ENCODE measurements at places on chromosomes 3 and 15.

DNA sequence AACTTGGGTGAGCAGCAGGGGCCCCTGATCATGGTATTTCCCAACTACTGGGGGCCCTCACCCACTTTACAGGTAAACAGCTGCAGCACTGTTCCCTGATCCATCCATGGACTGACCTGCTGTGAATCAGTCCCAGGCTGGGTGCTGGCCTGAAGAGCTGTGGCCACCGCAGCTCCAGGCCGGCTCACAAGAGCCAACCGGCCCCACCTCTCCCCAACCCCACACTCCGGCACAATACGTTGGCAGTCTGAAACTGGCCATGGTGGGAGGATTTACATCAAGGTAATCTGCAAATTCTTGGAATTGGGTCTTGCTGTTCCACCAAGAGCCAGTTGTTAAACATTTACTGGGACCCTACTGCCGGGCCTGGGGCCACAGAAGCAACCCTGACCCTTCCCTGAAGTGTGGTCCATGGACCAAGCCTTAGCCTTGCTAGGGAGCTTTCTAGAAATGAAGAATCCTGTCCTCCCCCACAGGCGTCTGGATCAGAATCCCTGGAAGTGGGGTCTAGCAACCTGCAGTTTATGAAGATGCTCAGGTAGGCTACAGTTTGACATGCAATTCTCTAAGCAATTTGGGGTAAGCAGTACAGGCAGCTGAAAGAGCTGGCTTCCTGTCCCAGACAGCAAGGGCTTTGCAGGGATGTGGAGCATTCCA is 3.7 kb downstream of the SLC6A20 start:
- DNase-seq, result no peak

DNA sequence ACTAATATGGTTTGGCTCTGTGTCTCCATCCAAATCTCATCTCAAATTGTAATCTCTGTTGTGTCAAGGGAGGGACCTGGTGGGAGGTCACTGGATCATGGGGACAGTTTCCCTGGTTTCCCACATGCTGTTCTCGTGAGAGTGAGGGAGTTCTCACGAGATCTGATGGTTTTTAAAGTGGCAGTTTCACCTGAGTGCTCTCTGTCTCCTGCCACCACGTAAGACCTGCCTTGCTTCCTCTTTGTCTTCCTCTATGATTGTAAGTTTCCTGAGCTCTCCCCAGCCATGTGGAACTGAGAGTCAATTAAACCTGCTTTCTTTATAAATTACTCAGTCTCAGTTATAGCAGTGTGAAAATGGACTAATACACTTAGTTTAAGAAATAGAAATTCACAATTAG is 228.9 kb downstream of the CD47 start:
- no peak for DNase-seq

GRCh38 chr3:178673529-178673928 is 137.3 kb downstream of the KCNMB2 start:
- DNase-seq, result no peak

- no peak for DNase-seq
Observed at GRCh38 chr3:122268257-122269024, 56.6 kb upstream of the CSTA start.

GRCh38 chr15:31293655-31294054 is 33.0 kb upstream of the KLF13 start:
- no peak for DNase-seq

DNA sequence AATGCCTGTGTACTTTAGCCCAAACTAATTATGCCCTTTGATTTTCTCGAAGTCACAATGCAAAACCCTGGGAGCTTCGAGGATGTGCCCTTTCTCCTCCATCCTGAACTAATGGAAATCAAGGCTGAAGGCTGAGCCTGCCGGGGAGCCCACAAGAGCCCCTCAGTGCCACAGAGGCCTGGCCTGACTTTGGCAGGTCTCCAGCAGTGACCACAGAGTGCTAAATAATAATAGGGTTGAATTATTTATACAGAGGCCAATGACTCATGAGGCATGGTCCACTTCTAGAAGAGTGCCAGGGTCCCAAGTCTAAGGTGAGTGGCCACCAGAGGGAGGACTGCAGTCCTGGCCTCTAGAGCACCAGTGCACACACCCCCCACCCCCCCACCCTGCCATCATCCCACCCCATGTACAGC is 19.1 kb upstream of the GLCE start:
- no peak for DNase-seq

GRCh38 chr3:188706176-188706575 is 465.6 kb upstream of the TPRG1 start:
- DNase-seq, result no peak

DNA sequence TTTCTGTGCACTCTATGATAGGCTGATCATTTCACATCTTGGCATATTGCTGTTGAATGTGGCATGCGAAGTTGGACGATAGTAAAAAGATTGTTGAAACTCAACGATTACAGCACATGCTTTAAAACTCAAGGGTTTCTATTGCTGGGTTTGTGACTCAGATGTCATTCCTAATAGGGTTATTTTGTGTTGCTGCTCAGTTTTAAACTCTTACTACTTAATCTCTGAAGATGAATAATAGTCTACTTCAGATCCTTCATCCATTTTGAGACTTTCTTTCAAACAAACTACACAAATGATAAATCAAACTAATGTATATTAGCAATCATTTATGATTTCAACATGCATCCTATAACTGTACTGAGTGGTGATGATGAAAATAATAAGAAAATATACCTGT is 71.3 kb upstream of the MBNL1 start:
- DNase-seq, result no peak

DNA sequence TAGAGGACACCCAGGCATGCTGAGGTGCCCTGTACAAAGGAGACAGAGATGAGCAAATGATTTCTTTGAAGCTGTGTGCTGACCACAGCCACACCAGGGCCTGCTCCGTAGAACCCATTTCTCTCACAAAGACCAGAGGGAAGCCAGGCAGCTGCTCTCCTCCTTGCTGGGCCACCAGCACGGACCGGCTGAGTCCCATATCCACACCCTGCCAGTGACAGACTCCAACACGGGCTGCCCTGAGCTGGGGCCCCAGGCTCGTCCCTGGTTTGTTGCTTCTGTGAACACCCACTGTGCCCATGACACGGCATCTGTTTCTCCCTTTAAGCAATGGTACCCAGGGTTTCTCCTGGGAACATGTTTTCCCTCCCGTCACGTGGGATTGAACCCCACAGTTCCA is 284.5 kb downstream of the ADAMTS17 start:
- DNase-seq, result no peak

DNA sequence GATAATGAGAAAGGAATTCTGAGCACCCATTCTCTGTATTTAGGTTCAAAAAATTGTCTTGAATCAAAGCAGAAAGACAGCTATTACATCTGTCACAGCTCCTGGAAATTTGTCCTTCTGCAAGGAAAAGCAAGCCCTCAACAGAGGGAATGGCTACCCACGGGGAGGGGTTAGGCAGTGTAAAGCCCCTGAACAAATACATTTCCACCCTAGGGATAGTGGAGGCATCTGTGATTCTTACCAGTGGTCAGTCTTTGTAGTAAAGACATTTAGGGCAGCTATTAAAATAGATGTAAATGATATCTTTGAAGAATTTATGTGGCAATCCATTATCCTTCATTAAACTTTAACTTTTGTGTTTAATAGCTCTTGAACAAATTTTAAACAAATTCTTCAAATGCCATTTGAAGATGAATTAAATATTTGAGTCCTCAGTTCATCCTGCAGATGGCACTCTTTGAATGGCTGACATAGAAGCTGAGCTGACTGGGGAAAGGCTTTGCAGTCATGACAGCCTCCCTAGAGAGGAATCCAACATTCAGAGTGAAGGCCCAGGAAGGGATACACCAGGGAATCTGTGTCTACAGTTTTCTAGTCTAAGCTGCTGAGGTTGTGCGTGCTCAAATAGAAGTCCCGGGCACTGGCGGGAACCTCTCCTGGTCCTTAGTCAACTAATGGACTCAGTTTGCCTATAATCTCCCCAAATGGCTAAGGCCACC is 359.7 kb upstream of the ROPN1 start:
- no peak for DNase-seq

DNA sequence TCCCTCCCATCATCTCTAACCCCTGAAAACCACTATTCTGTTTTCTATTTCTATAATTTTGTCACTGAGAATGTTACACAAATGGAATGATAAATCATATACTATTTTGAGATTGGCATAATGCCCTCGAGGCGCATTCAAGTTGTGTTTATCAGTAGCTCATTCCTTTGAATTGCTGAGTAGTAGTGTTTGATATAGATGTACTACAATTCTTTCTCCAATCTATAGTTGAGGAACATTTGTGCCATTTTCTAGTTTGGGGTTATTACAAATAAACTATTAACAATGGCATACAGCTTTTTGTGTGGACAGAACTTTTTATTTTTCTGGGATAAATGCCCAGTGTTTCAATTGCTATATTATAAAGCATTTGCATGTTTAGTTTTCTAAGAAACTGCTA is 86.0 kb downstream of the CCR1 start:
- DNase-seq, result no peak

GRCh38 chr3:64327100-64327804 is 102.0 kb upstream of the PRICKLE2 start:
- DNase-seq, result no peak

DNA sequence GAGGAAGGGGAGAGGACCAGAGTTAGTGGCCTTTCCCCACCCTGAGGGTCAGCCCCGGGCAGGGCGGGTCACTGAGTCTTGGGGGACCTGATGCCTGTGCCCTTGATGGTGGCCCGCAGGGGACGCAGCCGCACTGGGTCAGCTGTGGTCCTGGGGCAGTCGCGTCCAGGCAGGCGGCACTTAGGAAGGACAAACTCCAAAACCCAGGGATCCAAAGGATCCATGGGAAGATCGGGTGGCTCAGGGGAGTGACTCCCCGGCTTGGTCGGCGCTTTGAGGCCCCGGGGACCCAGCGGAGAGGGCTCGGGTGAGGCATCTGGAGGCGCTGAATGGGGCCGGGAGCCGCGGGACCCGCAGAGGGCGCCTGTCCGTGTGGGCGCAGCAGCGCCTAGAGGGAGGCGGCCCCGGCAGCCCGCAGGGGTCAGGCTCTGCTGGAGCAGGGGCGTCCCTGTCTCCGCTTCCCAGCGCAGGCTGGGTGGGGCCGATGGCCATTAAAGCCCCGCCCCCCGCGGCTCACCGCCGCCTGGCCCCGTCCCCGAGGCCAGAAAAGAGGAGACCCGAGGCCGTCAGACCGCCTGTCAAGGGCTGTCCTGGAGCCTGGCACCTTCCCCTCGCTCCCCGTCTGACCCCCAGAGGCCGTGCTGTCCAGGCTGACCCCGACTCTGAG is 17.5 kb downstream of the CIDEC start:
- DNase-seq, result no peak

- no peak for DNase-seq
Observed at GRCh38 chr15:90105521-90105920, 3.3 kb upstream of the IDH2 start.

GRCh38 chr3:49654955-49655556 is 19.1 kb upstream of the APEH start:
- no peak for DNase-seq

DNA sequence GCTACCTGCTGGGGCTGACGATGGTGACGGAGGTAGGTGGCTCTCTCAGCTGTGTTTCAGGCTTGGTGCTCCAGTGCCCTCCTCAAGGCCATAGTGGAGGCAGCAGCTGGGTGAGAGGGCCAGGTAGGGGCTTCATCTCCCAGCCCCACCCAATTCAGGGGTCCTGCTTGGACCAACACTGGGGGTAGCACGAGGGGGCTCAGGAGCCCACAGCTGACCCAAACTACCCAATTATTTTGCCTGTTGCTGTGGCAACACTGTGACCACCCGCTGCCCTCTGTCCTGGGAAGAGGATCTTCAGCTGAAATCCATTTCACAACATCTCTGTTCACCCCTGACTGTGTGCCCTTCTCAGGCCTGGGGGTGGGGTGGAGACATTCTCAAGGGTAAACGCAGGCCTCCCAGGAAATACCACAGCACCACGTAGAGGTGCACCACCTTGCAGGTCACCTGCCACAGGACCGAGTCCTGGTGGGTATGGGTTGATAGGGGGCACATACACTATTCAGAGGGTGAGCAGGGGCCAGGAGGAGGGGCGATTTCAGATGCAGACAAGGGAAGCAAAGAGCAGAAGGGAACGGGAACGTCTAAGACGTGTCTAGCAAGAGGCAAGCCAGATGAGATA is 62.7 kb downstream of the GRIP2 start:
- DNase-seq, result no peak

- DNase-seq, result no peak
Observed at GRCh38 chr3:47495111-47495510, 18.4 kb downstream of the ELP6 start.

DNA sequence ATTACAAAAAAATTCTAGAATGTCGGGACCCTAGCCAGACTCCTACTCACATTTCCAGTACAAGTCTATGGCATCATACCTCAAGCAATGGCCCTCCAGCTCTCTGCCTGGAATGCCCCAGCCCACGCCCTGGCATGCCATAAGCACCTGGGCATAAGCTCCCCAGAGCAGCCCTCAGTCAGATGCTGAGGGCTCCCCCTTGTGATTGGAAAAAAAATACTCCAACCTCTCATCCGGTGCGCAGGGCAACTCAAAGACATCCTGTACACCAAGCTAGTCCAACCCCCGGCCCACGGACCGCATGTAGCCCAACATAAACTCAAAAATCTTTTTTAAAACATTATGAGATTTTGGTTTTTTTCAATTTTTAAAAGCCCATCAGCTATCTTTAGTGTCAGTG is 115.4 kb downstream of the NEK10 start:
- DNase-seq, result no peak

- no peak for DNase-seq
Observed at GRCh38 chr15:77599357-77599756, 33.4 kb downstream of the LINGO1 start.

- no peak for DNase-seq
Observed at GRCh38 chr3:152922554-152922953, 87.6 kb downstream of the P2RY1 start.

- DNase-seq, result no peak
Observed at GRCh38 chr15:87209891-87210689, 1046.4 kb downstream of the NTRK3 start.

GRCh38 chr3:172577987-172578570 is 54.8 kb upstream of the TNFSF10 start:
- no peak for DNase-seq

DNA sequence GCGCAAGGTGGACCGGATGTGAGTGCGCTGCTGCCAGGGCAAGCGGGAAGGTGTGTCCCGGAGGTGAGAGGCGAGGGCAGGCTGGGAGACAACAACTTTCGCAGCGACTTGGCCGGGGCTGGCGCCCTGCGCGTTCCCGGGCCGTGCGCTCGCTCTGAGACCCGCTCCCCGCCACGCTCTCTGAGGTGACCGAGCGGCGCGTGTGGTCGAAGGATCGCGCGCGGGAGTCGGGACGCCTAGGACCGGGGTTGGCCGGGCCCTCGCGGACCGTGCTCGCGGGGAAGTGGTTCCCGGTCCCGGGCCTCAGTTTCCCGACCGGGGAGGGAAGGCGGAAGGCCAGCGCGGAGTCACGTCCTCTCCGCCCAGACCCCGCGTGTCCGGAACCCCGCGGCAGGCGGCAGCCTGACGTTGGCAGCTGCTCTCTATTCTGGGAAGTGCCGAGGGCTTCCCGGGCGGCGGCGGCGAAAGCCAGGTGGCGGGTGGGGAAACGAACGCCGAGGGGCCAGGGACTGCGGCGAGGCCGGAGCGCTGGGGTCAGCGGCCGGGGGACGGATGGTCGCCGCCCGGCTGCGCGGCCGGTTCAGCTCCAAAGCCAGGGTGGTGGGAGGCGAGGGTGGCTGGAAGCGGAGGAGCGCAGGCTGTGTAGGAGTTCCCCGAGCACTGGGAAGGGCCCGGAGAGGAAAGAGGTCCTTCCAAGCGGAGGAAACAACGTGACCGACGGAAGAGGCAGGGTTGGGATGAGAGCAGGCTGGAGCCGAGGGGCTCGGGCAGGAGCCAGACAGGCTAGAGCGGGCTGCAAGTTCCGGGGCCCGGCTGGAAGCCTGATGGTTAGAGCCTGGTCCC is 1.0 kb upstream of the IGF2BP2 start:
- no peak for DNase-seq

- no peak for DNase-seq
Observed at GRCh38 chr3:72270072-72270681, 485.2 kb upstream of the PROK2 start.

Data from effector CD8-positive, alpha-beta T cell (primary cell).